Fibroblast of the aortic adventitia (primary cell): ENCODE measurements at places on chromosomes 12 and 14. TPM values are rescaled to one million over a fixed set of nuclear protein-coding genes. Genes with fewer than 3 reads are reported as not detected.

The CHGA gene
- 0.18 TPM in 1 of 2 replicates, not detected in the other for total RNA-seq

The PAH gene
- total RNA-seq: not detected in 2 replicates

The SBNO1 gene
- 38.6 and 70.6 TPM in 2 replicates for total RNA-seq

The B4GALNT1 gene
- 1.7 and 6.9 TPM in 2 replicates for total RNA-seq

The ZNF410 gene
- total RNA-seq: 52.6 and 73.6 TPM in 2 replicates
